ENCODE measurements at places on chromosomes 16 and 17.

GRCh38 chr17:34733333-34733732, 154.0 kb downstream of the TMEM132E start:
- DNase-seq = no peak

GRCh38 chr16:88777471-88778270, 7.3 kb downstream of the PIEZO1 start:
- no peak for DNase-seq

DNA sequence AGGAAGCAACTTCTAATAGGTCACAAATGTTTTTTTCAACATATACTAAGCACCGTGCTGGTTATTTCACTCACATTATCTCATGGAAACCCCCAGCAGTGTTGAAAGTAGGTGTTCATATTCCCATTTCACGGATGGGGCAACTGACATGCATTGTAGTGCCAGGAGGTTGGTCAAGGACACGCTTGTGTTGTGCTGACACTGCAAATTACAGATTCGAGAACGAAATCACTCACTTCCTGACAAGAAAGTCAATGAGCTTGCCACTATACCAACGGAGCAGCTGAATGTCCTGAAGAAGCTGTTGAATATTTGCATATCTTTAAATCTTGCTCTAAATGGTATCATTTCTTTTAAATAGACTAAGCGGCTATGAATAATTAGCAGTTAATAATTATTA, 378.0 kb upstream of the C16orf82 start:
- no peak for DNase-seq

- DNase-seq = peak; percentile 67
These were observed 4.7 kb downstream of the VASN start for GRCh38 chr16:4376126-4376892.

DNA sequence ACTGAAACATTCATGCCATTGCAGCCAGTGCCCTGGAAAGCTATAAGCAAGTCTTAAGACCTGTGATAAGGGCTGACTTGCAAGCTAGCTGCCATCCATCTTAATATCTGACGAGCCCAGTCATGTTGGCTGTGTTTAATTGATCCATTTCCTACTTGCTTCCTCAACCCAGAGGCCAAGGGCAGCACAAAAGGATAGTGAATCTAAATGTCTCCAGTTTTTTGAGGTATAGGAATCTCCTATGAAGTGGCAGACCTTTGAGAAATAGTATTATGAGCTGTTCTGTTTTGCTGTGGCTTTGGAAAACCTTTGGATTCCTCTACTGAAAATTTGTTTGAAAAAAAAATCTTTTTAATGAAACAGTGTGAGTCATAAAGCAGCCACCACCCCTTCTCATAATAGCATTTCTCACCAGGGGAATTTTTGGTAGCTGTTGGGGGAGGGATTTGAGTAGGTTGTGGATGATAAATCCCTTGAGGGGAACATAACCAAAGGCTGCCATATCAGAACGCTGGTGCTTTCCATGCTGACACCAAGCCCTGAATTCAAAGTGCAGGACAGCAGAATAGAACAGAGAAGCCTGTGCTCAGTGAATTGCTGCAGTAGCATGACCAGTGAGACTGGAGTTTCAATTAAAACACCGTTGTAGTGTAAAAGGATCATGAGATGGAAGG, 12.9 kb downstream of the ZNRF1 start:
- DNase-seq = peak; percentile 96

- peak; percentile 42 for DNase-seq
These were observed 7.8 kb upstream of the KRT19 start for GRCh38 chr17:41535764-41536481.

DNA sequence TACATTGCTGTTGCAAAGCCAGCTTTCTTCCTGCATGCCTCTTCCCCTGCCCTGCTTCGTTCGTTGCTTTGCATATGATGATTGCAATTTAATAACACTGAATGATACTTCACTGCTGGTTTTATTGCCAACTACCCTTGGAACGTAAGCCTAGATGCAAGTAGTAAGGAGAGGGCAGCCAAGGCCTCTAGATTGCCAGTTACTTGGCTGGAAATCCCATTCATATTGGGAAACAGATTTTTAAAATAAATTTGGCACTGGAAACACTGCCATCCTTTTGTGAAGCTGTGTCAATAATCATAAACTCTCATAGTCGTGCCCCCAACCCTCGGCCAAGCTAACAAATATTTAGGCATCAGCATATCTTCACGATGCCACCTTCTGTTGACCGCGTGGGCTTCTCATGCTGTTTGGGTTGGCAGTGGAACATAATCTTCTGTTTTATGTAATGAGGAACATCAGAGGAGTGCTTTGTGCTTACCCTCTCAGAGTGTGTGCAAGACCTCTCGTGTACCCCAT, 86.5 kb downstream of the MAP2K6 start:
- DNase-seq = no peak

DNA sequence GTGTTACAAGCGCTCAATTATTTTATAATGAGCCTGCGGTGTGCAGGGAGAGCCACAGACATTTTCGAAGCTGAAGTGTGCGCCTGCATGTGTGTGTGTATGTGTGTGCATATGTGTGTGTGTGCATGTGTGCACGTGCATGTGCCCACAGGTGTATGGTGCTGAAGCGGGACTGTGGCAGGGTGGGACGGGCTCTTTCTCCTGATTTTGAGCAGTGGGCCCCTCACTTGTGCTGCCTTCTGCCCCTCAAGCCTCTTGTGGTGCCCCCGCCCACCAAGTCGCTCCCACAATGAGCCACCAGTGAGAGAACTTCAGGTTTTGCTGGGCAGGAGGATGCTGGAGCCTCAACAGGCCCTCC, 16.7 kb upstream of the KCNJ12 start:
- DNase-seq = no peak

GRCh38 chr17:1767358-1767757, 5.5 kb downstream of the SERPINF1 start:
- DNase-seq = no peak

- no peak for DNase-seq
These were observed 1.2 kb downstream of the RNF167 start for GRCh38 chr17:4941319-4941610.

- DNase-seq = no peak
These were observed 22.6 kb upstream of the CBFA2T3 start for GRCh38 chr16:88999457-89000206.

- peak; percentile 77 for DNase-seq
These were observed 52.7 kb downstream of the SREBF1 start for GRCh38 chr17:17783825-17784656.

GRCh38 chr16:35639233-35640205, 2180.1 kb downstream of the TP53TG3F start:
- no peak for DNase-seq

DNA sequence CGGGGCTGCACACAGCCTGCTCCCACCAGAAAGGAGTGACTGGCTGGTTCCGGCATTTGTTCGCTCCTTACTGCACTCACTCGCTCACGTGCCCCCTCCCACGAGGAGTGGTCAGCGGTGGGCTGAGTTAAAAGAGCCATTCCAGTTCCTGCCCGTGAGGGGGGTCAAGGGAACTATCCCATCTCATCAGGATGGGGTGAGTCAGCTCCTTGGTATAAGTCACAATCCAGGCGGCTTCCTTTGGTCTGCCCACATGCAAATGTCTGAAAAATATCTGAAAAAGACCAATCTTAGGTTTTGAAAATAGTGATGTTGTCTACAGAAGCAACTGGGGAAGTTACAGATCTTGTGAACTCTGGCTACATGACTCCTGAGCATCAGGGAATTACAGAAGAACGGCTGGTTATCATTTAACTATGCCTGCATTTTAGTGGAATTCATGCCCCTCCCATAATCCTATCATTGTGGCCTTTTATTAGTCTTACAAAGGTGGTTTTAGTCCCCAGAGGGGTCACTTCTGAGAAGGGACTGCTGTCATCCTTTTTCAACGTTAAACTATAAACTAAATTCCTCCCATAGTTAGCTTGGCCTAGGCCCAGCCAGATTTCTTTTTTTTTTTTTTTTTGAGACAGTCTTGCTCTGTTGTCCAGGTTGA, 9.8 kb upstream of the TNFSF12 start:
- peak; percentile 27 for DNase-seq

DNA sequence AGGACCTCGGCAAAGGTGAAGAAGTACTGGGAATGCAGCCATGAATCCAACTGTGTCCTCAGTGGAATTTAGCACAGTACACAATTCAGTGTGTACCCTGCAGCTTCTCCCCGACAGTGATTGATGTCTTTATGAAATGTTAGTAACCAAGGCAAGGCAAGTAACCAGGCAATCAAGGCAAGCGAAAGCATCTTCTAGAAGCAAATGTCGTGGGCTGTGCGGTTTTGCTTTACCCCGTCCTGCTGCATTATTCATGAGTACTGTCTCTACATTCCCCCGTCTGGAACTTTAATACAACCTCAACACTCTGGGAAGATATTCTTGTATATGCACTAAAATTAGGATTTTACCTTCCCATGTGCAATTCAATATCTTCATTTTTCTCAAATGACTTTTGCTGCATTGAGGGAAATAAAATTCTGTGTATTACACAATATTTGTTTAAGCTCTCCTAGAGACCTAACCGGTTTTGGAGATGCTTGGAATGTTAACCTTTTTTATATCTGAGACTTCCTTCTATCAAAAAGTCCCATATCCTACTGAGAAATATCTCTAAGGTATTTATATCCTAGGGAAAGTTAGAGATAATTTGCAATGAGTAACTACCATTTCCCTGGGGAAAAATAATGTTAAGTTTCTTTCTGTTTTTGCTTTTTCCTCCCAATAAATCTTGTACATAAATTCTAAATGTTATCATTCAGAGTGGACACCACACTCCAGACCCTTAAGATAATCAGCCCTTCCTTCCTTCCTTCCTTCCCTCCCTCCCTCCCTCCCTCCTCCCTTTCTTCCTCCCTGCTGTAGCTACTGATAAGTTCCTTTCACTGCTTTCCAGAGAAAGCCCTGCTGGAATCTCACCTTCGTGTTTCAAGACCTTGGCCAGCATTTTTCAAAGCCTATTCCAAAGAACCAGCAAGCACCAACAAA, 51.9 kb upstream of the ADORA2B start:
- DNase-seq = peak; percentile 53

- peak; percentile 61 for DNase-seq
These were observed 10.1 kb upstream of the STAC2 start for GRCh38 chr17:39235555-39236449.

DNA sequence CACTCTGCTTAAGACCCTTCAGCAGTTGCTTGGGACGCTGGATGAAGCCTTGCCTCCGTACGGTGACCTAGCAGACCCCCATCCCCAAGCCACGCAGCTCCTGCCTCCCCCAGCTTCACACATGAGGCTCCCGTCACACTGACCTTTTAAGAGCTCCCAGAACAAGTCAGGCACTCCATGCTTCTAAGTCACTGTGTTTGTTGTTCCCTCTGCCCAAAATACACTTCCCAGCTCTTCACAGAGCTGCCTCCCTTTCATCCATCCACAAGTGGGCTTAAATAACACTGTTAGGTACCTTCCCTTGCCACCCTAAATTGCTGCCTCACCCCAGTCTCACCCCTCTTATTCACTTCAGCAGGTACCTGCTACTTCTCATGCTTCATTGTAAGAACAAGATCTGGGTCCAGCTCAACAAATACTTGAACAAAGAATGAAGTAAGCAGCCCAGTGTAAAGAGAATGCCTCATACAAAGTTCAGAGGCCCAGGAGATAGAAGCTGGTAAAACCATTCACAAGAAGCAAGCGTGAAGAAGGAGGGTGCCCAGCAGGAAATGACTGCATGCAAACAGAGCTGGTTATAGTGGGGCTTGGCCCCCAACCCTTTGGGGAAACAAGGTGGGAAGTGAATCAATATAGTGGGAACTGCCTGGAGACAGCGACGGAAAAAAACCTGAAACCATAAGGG, 5.8 kb downstream of the ZC3H7A start:
- no peak for DNase-seq

DNA sequence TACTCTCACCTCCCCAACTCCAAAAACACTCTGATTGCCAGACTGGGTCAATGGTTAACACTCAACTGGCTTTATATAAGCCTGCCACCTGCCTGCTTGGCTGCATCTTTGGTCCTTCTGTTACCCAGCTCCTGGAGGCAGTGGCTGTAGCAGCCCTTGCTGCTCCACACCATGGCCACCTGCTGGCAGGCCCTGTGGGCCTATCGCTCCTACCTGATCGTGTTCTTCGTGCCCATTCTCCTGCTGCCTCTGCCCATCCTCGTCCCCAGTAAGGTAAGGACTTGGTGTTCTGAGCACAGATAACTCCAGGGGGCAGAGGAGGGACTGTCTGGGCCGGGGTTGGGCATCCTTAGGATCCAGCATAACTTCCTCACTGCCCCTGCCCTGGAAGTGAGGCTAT, at the start of gene SLC13A2:
SLC13A2 (plus strand) TSS at position 103 of the 400 bp plus-strand sequence; CDS start at position 172, 69 bp downstream.
- no peak for DNase-seq

GRCh38 chr17:55325406-55325805, 60.6 kb downstream of the HLF start:
- DNase-seq = no peak

- DNase-seq = no peak
These were observed 6.7 kb upstream of the GINS2 start for GRCh38 chr16:85695196-85696128.

GRCh38 chr16:85660843-85661739, 27.7 kb downstream of the GINS2 start:
- DNase-seq = no peak

- no peak for DNase-seq
These were observed 25.3 kb downstream of the USP43 start for GRCh38 chr17:9670596-9670995.

All from fibroblast of skin of right biceps (primary cell).